ENCODE measurements at places on chromosomes 6 and 20.

GRCh38 chr20:43691928-43692524 lies 25.1 kb downstream of the MYBL2 start:
- peak; percentile 43 for DNase-seq

DNA sequence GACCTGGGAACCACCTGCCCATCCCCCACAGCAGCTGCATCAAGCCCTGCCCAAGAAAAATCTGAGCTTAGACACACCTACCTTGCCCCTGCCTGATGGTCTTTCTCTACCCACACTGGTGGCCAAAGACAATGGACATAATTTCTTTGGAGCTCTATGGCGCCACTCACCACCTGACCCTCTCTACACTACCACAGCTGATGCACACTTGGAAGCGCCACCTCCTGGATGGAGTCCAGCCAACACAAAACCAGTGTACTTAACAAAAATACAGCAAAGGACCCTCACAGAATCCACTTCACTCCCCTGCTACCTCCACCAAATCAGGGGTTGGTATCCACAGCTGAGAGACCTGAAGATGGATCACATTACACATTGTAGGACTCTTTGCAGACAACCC lies 39.7 kb upstream of the CLVS2 start:
- no peak for DNase-seq

GRCh38 chr20:39019027-39019426 lies 56.9 kb downstream of the DHX35 start:
- DNase-seq = no peak

DNA sequence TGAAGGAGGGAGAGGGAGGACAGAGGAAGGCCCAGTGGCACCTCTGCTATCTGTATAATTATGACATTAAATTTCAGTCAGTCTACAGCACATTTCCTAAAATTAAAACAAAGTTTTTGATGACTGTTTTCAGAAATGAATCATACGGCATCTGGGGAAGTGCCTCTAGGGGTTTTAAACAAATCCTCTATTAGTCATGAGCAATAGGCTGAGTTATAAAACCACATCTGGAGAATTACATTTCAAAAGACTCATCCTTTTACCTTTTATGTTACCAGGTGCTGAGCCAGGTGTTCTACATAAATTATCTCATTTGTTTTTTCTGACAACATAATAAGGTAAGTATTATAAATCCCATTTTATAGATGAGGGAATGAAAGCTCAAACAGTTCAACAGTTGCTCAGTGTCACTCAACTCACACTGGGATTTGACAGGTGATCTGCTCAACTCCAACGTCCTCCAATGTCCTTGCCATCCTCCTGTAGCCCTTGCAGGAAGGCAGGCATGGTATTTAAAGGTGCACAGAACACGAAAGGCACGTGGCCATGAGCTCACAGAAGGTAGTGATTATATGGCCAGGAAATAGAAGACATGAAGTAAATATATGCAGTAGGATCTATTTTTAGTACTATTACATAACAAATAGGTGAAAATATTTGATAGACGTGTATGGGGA lies 184.2 kb upstream of the MAN1A1 start:
- no peak for DNase-seq

- no peak for DNase-seq
Measured at GRCh38 chr20:37254114-37254878, 7.3 kb downstream of the GHRH start.

DNA sequence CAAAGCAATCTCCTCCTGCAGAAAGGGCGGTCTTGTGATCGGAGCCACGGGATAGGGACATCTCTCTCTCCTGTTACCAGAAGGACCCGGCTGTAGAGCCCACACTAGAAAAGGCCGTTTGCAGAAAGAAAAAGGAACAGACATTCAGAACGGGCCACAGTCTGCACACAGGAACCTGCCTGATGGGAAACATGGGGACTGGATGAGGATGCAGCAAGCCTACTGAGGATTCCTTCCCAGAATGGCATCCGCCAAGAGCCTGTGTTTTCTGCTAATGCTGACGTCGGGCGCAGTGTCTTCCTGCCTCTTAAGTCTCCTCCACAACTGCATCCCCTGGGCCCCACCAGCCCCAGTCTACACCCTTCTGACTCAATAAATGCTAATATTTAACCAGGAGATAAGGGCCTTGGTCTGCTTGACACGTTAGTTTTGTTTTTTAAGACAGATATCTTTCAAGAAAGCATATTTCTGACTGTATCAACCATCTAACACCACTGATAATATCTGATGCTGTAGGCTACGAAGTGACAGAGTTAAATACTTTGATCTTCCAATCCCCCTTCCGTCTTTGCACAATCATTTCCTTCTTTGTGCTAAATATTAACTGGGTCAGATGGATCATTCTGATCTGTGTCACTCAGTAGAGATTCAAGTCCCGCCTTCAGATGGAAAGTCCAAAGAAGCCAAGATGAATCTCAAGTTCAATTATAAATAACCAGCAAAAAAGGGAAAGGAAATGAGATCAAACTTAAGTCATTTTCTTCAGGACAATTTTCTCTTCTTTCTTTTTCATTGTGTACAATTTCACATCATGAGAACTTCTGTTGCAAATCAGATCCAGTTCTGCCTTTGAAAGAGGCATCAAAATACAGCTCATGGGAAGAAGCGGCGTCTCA lies 20.7 kb downstream of the FAM50B start:
- DNase-seq = peak; percentile 61

GRCh38 chr6:40485300-40485699 lies 101.9 kb downstream of the LRFN2 start:
- no peak for DNase-seq

GRCh38 chr6:125952764-125953501 lies 3.6 kb upstream of the HINT3 start:
- no peak for DNase-seq

DNA sequence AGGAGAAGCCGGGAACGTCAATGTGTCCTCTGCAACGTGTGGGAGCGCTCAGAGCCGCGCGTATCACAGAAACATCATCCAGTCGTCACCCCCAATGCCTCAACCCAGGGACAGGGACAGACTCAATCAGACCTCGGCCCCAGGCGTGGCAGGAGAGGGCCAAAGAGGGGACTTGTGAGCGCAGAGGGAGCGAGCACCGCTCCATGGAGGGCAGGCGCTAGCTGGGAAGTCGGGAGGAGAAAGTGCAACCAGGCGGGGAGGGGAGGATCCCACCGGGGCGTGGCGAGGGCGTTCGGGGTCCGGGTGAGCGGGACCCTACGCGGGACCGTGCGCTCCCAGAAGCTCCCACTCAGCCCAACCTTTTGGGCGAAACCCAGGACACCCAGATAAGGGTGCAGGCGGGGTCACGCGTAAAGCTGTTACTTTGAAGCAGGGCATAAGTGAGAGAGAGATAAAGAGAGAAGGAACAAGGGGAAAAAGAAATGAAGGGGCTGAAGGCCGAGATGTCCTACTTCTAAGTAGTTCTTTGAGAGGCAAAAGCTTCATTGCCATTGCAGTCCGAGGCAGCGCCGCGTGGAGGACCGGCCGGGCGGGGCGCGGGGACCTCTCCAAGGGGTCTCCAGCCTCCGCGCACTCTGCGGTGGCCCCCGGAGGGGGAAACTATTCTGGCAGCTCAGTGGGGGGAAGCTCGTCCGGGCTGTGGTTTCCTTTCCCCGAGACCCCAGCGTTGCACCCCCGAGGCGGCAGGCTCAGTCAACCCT lies 862 bp upstream of the SOBP start:
- DNase-seq = no peak

- DNase-seq = no peak
Measured at GRCh38 chr20:63829945-63830835, 874 bp downstream of the ZBTB46 start.

DNA sequence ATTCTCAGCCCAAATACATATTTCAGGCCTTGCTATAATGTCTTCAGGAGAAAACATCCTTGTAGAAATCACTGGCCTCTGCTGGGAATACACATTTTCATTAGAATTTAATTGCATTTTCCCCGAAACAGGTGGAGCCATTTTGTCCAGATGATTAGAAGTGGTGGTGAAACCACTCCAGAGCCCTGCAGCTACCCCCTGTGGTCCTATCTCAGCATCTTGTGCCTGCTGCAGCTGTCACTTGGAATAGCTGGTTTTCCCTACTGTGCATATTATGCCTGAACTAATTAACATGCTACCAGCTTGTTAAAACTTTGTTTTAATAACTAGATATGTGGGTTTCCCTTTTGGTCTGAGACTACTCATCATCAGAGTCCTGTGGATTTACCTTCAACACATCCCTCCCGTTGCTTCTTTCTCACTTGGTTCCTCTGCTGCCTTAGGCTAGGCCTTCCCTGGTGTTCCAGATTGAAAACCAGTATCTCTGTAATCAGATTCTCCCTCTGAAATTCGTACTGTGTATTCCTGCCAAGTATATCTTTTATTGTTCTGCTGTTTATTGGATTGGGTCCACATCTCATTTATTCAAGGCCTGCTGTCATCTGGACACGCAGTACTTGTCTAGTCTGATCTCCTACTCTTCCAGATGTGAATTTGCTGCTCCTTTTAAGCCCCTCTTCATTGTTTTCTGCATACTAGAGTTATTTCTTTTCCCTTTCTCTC lies 15.2 kb downstream of the DNAH8 start:
- no peak for DNase-seq

DNA sequence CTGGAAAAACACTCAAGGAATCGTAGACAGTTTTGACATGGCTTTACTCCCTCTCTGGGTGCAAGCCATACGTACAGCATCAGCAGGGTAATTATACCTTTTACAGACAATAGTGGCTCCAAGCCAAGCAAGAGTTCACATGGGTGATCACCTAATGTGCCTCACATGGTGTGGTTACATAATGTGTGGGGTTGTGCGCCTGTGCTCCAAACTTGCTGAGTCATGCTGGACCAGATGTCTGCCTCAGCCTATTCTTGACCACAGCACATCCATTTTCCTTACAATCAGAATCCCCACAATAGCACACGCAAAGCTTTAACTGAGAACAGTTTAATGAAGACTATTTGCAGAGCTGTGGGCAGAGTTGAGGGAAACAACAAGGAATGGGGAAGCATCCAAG lies 74.5 kb downstream of the ALDH8A1 start:
- no peak for DNase-seq

DNA sequence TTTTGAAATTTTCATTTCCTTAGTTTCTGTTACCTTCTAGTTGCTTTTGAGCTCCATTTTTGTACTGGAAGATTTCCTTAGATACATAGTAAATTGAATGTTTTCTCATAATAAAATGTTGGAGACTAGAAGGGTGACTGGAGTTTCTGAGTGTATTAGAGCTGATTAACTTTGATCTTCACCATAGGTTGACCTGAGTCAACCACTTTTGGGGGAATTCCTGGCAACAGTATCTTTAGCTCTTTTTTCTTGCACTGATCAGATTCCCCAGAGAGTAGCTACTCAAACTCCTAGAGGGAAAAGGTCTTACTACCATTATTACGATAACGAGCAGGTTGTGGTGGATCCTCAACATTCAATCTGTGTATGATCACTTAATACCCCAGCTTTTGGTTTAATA lies 72.7 kb downstream of the KHDC1L start:
- DNase-seq = no peak

All from RCC 7860 (cell line).